Stimulated activated CD4-positive, alpha-beta T cell treated with anti-CD3 and anti-CD28 coated beads, TNF-alpha, amount 100 ng/mL, for 1 hour (primary cell): ENCODE measurements at places on chromosomes 13 and 19.
A peak's percentile ranks its signal among the peaks of the same experiment; 100 is the strongest.

- no peak for DNase-seq
Measured at GRCh38 chr19:15863272-15863671, 34.6 kb downstream of the CYP4F2 start.

DNA sequence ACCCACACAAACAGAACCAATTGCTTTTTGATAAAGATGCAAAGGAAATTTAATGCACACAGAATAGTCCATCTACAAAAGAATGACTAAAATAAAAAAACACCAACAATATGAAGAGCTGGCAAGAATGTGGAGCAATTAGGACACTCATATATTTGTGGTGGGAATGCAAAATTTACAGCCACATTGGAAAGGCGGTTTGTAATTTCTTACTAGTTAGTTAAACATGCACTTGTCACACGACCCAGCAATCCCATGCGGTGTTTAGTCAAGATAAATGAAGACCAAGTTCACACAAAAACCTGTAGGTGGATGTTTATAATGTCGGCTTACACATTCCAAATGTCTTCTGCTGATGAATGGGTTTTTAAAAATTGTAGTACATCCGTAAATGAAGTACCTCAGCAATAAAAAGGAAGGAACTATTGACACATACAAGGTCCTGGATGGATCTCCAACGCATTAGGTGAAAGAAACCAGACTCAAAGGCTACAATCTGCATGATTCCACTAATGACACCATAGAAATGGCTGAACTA lies 5.2 kb downstream of the GRTP1 start:
- DNase-seq, result no peak

GRCh38 chr13:113208421-113209335 lies at the start of gene PCID2:
Gene PCID2, minus strand, starts transcription at chr13:113208669. Its CDS starts 35 bp downstream, at chr13:113208634.
- DNase-seq, result peak; percentile 92

DNA sequence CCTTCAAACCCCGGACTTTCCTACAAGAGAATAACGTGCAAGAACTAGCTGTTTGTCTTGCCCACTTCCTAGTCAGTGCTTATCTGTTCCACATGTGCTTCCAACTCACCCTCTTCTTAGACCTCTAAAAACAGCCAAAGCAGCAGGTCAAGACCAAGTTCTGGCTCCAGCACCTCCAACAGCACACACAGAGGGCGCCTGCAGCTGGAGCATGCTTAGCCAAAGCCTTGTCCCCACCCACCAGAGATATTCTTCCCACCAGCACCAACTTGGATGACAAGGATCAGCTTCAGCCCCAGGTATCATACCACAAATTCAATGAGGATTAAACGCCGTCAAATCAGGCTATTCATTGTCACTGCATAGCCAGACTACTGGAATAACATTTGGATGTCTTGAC lies 17.9 kb downstream of the RCBTB1 start:
- no peak for DNase-seq

GRCh38 chr13:85638815-85639393 lies 160.3 kb downstream of the SLITRK6 start:
- no peak for DNase-seq

GRCh38 chr19:40365613-40366401 lies 17.3 kb downstream of the PLD3 start:
- DNase-seq, result peak; percentile 50

- no peak for DNase-seq
Measured at GRCh38 chr19:3507371-3508120, 1.4 kb downstream of the FZR1 start.

DNA sequence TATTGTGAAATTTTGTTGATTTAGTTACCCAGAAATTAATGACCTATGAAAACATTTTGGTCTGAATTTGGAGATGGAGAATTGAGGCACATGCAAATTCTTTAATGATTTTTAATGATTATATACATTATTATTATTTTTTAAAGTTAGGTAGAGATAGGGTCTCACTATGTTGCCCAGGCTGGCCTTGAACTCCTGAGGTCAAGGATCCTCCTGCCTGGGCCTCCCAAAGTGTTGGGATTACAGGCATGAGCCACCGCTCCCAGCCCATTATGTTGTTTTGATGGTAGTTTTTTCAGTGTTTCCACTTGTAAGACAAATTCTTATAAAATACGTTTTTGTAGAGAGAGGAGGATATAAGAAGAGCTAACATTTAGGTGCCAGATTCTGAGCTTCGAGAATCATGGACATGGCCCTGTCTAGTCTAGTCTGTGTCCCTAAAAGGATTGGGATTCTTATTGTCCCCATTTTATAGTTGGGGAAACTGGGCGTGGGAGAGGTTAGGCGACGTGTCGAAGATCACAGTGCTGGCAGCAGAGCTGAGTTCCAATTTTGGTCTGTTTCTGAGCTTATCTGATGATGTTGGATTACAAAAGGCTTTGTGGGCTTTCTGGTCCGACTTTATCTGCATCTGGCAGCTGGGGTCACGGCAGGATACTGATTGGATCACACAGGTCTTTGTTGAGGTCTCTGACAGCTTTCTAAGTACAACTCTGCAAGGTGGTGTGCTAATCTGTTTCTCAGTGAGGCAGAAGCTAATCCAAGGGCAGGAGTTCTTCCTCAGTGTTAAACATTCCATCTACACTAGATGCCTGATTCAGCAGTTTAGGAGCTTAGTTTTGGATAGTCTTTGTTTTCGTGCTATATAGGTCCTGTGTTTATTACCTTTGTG lies 7.5 kb upstream of the WDR88 start:
- DNase-seq, result no peak

- no peak for DNase-seq
Measured at GRCh38 chr13:21782736-21783135, 111.9 kb downstream of the FGF9 start.

DNA sequence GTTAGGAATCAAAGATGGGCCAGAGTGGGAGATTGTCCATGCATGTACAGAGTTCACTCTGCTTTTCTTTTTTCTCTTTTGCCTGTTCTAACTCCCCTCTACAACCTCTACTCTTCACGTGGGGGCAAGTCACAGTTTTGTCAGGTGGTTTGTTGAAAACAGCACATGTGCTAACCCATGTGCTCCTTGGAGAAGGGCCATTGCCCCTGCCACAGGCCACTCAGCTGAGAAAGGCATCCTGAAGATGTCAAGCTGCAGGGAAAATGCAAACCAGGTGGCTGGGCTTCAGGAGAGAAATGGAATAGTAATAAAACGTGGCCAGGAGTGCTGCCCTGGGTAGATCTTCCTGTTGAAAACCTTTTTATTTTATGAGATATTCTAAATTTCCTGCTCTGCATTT lies 35.3 kb upstream of the SLC10A2 start:
- no peak for DNase-seq

DNA sequence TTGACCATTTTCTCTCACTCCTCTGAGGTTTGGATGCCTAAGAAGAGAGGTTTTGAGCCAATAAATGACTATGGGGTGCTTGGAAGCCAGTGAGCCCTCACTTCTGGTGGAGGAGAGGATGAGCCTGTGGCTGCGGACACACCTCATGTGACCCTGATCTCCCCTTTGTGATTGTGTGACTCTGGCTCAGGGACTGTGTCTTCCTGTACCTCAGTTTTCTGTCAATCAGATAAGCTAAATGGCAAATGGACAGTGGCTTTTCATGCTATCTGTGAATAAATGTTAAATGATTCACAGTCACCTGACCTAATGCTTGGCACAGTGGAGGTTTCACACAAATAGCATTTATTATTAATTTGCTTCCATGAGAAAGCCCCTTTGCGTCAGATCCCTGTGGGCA lies 2.7 kb downstream of the PSG8 start:
- DNase-seq, result no peak
